NCI-H187 (cell line): ENCODE measurements at places on chromosomes 12 and 14.

DNA sequence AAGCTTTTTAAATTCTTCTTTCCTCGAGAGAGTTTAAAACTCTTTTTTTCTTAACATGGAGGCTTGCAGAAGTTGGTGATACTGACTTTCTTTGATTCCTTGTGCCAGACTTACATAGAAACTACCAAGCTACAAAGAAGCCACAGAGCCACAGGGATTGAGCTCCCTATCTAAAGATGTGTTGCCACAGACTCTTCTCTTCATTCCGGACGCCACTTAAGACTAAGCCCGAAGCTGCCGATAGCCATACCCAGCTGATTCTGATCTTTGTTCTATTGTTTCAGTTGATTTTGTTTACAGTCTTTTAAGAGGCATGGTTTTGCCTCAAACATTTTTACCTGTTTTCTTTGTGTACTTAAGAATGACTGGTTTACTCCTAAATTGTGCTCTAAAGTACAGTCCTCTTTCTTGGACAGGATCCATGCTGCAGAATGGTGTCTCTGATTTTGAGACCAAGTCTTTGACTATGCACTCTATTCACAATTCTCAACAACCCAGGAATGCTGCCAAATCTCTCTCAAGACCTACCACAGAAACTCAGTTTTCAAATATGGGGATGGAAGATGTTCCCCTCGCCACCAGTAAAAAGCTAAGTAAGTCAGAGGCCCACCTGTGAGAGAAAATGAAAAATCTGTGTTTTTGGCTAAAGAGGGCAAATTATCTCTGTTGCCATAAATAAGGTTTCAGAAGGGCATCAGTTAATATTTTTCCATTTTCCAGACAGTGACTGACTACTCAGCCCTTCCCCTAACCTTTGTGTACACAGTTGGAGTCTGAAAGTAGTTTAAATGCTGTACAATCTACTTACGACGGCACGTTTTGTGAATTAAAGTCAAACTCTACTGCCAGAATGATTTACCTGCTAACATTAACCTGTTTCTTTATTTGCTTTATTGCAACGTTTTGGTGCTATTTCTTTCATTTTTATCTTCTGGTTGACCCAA is 42.1 kb upstream of the KCNH3 start:
- no peak for DNase-seq

- no peak for DNase-seq
Observed at GRCh38 chr12:50162230-50162629, 4.9 kb downstream of the CERS5 start.

- peak; percentile 56 for DNase-seq
Observed at GRCh38 chr14:50830932-50831725, at the start of gene NIN. TSS of gene NIN (minus strand) at chr14:50831162. CDS start at chr14:50822056, 9,106 bp downstream.

DNA sequence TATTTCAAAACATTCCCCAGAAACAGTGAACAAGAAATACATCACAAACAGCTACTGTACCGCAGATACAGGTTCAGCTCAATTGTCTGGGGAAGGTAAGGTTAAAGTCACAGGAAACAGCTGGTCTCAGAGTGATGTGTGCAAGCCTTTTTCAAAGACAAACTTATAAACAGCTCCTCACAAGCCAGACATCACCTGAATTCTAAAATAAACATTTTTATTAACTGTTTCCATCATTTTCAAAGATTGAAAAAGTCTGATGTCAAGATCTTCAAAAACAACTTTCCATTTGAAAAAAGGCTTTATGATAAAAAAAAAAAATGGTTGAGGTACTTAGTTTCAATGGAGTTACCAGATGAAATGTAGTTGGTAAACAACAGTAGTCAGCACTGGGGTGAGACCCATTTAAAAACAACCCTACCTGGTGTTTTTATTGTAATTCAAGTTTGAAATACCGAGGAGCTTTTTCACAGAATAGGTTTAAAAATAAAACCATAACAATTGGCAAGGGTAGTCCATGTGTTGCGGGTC is 4.0 kb downstream of the BTG1 start:
- DNase-seq, result no peak

DNA sequence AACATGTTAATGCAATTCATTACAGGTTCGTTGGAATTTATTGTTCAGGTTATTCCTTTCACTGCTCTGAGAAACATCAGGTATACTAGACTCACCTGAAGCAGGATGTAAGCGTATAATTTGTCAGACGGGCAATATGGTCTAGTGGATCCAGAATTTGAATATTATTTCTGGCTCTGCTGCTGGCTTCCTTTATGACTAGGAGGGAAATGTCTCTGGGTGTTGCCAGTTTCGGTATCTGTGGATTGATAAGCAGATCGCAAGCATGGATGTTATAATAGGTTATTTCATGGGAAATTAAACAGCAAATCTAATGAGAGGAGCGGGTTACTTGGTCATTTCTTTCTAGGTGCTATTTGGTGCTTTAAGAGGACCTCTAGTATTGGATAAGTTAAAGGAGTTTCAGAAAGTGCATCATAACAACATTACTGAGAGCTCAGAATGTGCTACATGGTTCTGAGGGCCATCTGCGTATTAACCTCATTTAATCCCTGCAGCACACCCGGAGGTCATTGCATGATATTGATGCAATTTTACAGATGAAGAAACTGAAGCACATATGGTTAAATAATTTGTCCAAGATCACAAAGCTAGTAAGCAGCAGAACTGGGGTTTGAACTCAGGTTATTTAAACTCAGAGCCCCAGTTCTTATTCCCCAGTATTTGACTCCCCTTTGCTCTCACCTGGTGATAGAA is 47.3 kb upstream of the BCAT1 start:
- DNase-seq, result no peak

- DNase-seq, result no peak
Observed at GRCh38 chr12:34389378-34390170, 367.3 kb downstream of the ALG10 start.

GRCh38 chr12:85029456-85029855 is 6.6 kb downstream of the TSPAN19 start:
- DNase-seq, result no peak

GRCh38 chr12:112988224-112988623 is 9.9 kb downstream of the OAS2 start:
- no peak for DNase-seq

DNA sequence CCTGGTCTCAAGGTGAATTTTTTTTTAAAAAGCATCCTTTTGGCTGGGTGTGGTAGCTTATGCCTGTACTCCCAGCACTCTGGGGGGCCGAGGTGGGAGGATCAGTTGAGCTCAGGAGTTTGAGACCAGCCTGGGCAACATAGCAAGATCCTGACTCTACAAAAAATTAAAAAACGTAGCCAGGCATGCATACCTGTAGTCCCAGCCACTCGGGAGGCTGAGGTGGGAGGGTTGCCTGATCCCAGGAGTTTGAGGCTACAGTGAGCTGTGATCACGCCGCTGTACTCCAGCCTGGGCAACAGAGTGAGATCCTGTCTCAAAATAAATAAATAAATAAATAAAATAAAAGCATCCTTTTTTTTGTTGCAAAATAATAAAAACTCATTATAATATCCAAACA is 12.4 kb downstream of the TSPAN9 start:
- DNase-seq, result no peak

DNA sequence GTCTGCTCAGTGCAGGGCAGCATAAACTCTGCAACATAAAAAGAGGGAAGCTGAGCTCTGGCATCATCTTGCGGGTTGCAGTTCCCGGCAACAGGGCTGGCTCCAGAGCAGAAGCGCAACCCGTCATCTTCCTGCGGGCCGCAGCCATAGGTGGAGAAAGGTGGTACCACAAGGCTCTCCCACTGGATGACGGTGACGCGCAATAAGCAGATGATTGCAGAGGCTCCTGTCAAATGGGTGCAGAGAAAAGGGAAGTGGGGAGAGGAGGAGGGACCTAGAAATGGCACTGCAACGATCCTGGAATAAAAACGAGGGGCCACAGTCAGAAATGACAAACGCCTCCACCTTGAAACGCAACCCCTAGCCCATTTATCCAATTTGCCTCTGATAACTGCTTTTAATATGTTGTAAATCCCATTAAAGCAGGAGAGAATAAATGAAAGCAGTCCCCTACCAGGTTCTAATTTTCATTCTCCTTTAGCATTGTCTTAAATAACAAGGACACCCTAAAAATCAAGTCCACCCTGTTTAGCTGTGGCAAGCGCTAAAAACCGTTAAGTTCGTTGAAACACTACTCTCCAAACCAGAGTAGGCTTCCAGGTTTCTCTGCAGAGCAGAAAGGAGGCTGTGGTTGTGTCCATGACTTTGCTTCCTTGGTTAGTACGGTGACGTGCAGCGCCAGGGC is 30.9 kb upstream of the TUBA1C start:
- DNase-seq, result peak; percentile 80

GRCh38 chr12:8145754-8146441 is 10.9 kb upstream of the ZNF705A start:
- DNase-seq, result no peak

- no peak for DNase-seq
Observed at GRCh38 chr12:51335931-51336330, 10.5 kb downstream of the CELA1 start.

GRCh38 chr12:23921099-23921856 is 28.2 kb downstream of the SOX5 start:
- DNase-seq, result no peak

GRCh38 chr12:103012884-103013283 is 55.4 kb downstream of the ASCL1 start:
- DNase-seq, result no peak

- no peak for DNase-seq
Observed at GRCh38 chr12:105337391-105337790, 6.9 kb downstream of the C12orf75 start.

DNA sequence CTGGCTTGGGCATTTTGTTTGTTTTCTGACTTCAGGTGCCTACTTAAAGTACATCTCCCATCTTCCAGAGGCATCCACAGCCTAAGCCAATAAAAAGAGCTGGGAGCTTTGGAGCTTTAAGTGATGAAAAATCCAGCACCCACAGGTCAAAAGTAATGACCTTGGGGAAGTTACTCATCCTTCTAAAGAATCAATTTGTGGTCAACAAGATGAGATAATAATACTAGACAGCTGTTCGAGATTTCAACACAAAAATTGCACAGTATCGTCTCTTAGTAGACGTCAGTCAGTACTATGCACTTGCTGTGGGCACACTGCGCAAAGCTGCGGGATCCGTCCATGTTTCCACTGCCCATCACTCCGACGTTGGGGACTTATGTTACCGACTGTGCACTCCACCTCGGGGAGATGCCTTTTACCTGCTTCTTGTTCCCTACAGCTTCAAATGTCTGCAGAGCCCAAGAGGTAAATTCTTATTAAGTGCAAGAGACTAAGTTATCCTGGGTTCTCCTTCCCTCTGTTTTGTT is 1.3 kb downstream of the ST8SIA1 start:
- no peak for DNase-seq

- DNase-seq, result no peak
Observed at GRCh38 chr14:56005191-56006053, 112.8 kb upstream of the PELI2 start.

GRCh38 chr14:64040044-64040443 is 187.2 kb downstream of the SYNE2 start:
- DNase-seq, result no peak

DNA sequence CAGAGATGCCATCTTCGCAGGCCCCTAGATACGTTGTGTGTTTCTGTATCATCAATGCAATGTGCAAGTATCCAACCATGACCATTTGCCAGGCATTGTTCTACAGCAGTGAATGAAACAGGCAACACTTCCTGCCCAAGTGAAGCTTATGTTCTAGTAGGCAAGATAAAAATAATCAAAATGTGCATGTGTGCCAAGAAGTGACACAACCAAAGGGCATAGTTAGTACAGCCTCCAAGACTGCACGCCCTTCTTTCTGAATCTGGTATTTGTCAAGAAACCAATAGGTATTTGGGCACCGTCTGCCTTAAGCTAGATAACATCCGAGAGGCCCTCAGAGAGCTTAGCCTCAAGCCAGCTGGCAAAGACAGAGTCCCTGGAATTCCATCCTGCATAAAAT is 152.0 kb downstream of the TMEM132C start:
- no peak for DNase-seq

GRCh38 chr12:14366209-14367039 is 942 bp downstream of the ATF7IP start:
- DNase-seq, result no peak

DNA sequence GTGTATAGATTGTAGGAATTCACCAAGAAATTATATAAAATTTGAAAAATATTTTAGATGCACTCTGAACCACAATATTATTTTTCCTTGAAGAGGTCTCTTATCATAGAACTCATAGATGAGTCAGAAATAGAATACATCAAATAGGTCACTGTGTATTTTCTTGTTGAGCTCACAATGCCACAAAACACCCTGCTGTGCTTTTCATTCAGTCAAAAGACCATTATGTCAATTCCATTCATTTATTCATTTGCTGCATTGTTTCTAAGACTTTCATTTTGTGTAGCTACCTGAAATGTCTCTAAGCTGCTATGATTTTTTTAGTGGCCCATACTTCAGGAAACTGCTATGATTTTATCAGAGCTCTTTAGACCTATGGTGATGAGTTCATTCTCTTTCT is 231.9 kb upstream of the AVPR1A start:
- no peak for DNase-seq

DNA sequence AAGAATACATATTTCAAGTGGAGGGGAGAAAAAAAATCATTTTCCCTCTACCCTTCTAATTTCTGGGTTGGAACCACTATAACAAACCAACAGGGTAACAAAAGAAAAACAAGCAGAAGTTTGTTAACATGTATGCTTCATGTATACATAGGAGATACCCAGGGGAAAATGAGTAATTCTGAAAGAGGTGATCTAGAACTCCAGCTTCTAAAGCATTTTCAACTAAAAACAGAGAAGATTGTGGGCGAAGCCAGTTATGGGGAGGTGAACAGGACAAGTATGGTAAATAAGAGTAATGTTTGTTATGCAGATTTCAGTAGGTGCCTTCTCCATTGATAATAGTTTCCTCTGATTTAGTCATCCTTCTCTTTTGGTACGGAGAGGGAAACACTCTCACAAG is 16.7 kb downstream of the FNTB start:
- DNase-seq, result no peak

DNA sequence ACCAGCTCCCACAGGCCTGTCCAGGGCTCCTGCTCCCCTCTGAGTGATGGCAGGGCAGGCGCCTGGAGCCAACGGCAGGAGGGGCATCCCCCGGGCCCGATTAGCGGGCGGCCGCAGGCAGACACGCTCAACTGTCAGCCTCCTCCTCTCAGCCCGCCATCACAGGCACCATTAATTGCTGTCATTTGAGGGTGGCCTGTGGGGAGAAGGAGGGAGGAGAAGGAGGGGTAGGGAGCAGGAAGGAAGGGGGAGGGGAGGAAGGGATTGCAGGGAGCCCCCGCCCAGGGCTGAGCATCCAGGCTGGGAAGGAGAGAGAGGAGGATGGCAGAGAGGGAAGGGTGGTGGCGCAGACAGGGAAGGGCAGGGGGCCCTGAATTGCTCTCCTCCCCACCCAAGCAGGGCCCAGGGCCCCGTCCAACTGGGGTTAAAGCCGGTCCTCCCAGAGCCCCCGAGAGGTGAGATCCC is 36.1 kb downstream of the NCOR2 start:
- DNase-seq, result no peak

GRCh38 chr12:45235087-45236025 is 19.5 kb downstream of the ANO6 start:
- no peak for DNase-seq

- no peak for DNase-seq
Observed at GRCh38 chr12:24879644-24880043, 69.3 kb downstream of the BCAT1 start.

GRCh38 chr14:86334355-86334754 is 804.4 kb downstream of the FLRT2 start:
- no peak for DNase-seq
